Activated CD4-positive, alpha-beta T cell treated with anti-CD3 and anti-CD28 coated beads, Interleukin-2, amount 10 ng/mL, durations not matched to agents 7 days and 5 days (primary cell): ENCODE measurements at places on chromosomes 2 and 18. TPM values are rescaled to one million over a fixed set of nuclear protein-coding genes. Genes with fewer than 3 reads are reported as not detected.

DNA sequence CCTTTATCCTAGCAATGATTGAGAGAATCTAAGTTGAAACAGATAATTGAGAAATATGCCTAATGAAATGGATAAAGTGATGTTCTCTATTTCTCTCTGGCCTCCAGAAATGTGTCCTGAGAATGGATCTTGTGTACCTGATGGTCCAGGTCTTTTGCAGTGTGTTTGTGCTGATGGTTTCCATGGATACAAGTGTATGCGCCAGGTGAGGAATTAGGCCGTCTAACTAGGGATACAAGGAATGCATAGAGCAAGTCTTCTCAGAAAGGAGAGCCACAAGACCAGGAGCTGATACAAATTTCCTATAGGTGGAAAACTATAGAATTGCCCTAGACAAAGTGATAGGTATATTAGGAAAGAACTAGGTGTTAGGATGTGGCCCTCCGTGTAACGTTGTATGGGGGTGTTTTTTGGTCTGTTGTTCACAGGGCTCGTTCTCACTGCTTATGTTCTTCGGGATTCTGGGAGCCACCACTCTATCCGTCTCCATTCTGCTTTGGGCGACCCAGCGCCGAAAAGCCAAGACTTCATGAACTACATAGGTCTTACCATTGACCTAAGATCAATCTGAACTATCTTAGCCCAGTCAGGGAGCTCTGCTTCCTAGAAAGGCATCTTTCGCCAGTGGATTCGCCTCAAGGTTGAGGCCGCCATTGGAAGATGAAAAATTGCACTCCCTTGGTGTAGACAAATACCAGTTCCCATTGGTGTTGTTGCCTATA lies 592 bp upstream of the CAD start:
- peaks cover 47% of the 10 kb centered on the region for H3K36me3 ChIP-seq
- H3K4me1 ChIP-seq = peaks cover 58% of the 10 kb centered on the region
- peak overlapping the region; percentile 94 for H3K4me3 ChIP-seq
- no peak for DNase-seq
- no peaks in the 10 kb centered on the region for H3K27me3 ChIP-seq

DNA sequence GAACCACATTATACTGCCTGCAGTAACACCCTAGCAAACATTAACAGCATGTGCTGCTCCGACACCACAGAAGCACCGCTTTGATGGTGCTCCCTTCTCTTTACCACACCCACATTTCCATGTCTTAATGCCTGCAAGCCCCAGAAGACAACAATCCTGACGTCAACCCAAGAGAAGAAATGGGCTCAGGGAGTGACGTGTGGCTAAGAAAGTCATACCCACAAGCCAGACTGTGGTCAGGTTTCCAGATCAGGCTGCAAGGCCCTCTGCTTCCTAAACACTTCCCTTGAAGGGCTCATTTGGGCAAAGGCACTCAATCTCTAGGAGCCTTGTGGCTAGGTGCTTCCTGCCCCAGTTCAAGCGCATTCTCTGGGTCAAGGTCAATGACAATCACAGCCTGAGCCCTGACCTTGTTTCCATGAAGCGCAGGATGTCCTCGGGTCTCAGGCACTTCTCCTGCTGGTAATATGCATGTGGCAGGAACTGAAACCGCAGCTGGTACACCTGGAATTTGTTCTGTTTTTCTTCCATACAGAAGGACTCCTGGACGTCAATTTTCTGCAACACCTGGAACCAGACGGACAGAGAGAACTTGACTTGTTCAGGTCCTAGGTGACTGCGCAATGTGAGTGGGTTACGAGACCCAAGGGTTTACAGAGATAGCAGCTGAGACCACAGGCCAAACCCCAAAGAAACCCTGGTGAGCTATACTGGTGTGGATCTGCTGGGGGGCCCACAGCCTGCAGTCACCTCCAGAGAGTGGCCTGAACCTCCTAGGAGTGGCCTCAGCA lies 67.2 kb downstream of the POLR1A start:
- peak overlapping the region; percentile 57 for H3K4me3 ChIP-seq
- DNase-seq = peak; percentile 87
- no peaks in the 10 kb centered on the region for H3K27me3 ChIP-seq

GRCh38 chr2:143503280-143503679 lies 374.1 kb downstream of the ARHGAP15 start:
- no peaks in the 10 kb centered on the region for H3K4me1 ChIP-seq
- H3K36me3 ChIP-seq = peaks cover 56% of the 10 kb centered on the region
- no peak overlapping the region for H3K4me3 ChIP-seq
- no peaks in the 10 kb centered on the region for H3K27me3 ChIP-seq
- H3K27ac ChIP-seq = no peak overlapping the region

CYTIP gene
- 279 TPM for total RNA-seq

DNA sequence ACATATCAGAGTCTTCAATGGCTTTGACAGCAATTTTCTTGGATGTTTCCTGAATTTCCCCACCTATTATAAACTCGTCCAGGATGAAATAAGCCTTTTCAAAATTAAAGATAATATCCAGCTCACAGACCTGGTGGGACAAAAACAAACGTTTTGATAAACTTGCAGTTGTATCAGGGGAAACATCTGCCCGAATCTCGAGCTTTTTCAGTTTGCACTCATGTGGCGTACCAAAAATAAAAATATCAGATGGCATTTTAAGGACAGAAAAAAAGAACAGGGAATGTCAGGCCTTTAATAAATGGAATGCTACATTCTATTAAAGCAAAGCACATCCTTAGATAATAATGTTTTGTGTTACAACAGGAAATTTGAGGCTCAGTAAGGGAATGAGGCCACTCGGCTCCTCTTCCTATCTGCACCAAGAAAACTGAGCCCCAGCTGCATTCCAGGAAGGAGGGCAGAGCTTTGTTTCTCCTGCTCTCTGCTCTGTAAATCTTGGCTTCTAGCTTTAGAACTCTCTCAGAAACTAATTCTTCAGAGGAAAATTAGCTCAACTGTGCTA lies 72.1 kb downstream of the AP1S3 start:
- no peak overlapping the region for H3K27ac ChIP-seq
- H3K27me3 ChIP-seq = no peaks in the 10 kb centered on the region
- DNase-seq = no peak
- H3K4me1 ChIP-seq = peaks cover 31% of the 10 kb centered on the region
- H3K4me3 ChIP-seq = no peak overlapping the region
